T1000 (cell line): ENCODE measurements at places on chromosomes 2 and 18.

GRCh38 chr2:172225786-172226185 lies 123.1 kb upstream of the DLX2 start:
- no peak for DNase-seq

- DNase-seq, result no peak
Observed at GRCh38 chr2:175414882-175415487, 233.5 kb upstream of the ATP5MC3 start.

DNA sequence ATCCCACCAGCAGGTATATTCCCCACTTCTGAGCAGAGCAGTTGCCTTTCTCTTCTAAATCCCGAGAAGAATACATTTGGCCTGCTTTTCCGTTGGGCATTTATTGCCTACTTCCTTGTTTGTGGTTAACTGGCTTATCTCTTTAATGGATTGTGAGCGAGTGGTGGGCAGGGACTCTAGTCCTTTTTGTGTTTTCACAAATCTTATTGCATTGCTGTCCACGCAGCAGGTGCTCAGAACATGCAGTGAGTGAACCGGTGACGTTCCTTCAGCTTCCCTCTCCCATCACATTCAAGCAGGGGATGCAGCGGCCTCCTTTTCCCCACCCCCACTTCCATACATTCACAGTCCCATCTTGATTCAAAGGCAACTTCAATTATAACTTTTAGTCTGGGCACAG lies 28.9 kb upstream of the GAREM2 start:
- DNase-seq, result no peak

- no peak for DNase-seq
Observed at GRCh38 chr2:205882806-205883425, 200.6 kb downstream of the NRP2 start.

GRCh38 chr2:97970293-97971060 lies 25.3 kb downstream of the TMEM131 start:
- no peak for DNase-seq

DNA sequence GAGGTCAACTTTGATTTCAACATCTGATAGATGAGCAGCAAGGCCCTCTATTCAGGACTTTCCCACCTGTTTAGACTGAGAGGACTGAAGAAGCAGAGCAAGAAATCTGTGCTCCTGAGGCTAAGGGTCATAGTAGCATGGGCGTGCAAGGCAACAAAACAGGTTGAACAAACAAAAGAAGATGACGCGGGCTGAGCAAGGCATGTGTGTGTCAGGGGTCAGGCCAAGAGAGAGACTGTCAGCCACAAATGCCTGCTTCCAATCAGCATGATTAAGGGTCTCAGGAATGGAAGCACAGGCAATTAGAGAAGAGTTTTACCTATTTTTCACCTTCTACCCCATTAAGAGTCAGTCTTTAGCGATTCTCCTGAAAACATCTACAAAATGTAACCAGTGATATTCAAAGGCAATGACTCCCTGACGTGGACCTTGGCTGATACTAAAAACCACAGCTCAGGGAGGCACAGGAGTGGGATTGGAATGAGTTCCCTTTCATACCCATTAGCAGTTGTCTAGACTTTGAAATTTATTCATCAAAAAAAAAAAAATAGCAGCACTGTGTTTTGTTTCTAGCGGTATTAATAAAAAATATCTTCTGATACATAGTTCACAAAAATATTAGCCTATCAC lies 81.9 kb downstream of the DYNAP start:
- DNase-seq, result no peak
